ENCODE measurements at places on chromosomes 1 and 21. TPM values are rescaled to one million over a fixed set of nuclear protein-coding genes. Genes with fewer than 3 reads are reported as not detected.
A peak's percentile ranks its signal among the peaks of the same experiment; 100 is the strongest.

DNA sequence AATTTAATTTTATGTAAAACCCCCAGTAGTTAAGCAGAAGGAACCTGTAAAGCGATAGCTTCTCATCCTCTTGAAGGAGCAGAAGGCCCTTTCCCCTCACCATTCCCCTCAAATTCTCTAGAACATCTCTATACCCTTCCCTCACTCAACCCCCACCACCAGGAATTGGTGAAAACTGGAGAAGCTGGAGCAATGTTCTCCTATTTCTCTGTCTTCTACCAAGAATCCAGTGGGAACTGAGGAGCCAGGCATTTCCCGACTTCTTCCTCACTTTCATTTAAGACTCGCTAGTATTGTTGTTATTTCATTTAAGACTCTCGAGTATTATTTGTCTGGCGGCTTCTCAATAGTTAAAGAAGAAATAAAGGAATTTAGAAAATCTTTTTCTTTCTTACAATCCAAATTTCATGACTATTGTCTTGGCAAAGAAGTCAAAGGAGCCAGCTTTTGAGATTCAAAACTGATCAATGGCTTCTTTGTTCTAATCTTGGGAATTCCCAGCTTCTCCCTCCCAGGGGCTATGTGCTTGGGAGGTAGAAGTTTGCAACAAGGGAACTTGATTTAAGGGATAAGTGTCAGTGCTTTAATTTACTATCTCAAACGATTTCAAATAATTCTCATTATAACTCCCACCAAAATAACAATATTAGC is 253.3 kb upstream of the ADGRL2 start:
- no peak for DNase-seq

- no peak for DNase-seq
Measured at GRCh38 chr1:6445062-6445763, 20.6 kb downstream of the ESPN start.

- no peak for DNase-seq
Measured at GRCh38 chr1:79825551-79825950, 819.0 kb upstream of the ADGRL4 start.

DNA sequence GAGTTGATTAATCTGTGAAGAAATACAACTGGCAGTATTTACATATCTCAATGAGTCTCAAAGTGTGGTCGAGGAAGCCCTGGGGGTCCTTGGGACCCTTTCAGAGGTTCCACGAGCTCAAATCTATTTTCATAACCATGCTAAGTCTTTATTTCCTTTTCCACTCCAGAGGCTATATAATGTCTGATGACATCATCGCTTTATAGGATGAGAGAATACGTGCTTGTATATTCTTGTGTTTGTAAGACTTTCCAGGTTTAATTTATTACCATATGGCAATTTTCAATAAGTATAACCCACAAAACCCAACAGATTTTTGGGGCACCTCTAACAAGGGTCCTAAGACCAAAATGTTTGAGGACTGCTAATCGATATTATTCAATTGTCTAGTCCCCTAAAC is 1.4 kb upstream of the SLC19A2 start:
- DNase-seq, result no peak

GRCh38 chr1:168637350-168637991 is 61.1 kb downstream of the XCL1 start:
- no peak for DNase-seq

GRCh38 chr1:227066999-227067398 is 126.9 kb downstream of the COQ8A start:
- DNase-seq, result no peak

- no peak for DNase-seq
Measured at GRCh38 chr21:41758550-41758949, 8.3 kb downstream of the RIPK4 start.

- no peak for DNase-seq
Measured at GRCh38 chr1:98388441-98388840, 273.1 kb upstream of the SNX7 start.

DNA sequence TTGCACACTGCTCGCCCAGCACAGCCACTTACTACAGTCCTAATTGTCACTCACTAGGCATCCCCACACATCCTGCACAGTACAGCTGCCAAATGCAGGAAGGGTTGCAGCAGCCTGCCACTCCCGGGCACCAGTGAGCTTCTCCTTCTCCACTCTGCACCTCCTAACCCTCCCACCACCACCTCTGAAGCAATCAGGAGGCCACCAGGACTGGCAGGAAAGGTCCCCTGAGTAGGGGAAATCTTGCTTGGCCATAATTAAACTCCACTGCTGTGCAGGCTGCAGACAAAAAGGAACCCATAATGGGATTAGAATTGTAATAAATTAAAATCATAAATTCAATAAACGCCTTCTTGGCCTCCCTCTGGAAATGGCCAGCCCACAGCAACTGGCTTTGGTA is 31.8 kb downstream of the FBXO2 start:
- no peak for DNase-seq

DNA sequence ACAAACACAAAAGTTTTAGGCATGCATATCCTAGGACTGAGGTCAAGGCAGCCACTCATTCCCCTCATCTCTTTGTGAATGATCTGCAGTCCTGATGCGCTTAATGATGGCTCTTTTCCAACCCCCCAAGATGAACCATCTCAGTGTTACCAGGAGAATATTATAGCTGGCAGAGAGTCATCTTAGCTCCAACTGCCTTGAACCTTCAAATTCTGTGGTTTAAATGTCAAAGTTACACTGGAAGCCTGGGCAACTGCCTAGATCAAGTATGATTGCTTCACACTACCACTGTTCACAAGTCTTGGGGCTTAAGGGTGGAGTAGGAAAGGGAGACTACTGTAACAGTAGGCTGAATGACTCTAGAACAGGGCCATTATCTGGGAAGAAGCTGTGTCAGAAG is 8.0 kb upstream of the MYBPHL start:
- no peak for DNase-seq

DNA sequence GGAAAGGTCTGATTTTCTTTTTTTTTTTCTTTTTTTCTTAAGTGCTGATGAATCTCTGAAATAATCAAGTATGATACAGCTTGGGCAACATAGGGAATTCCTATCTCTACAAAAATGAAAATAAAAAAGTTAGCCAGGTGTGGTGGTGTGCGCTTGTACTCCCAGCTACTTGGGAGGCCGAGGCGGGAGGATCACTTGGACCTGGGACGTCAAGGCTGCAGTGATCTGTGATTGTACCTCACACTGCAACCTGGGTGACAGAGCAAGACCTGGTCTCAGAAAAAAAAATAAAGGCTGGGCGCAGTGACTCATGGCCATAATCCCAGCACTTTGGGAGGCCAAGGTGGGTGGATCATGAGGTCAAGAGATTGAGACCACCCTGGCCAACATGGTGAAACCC is 6.0 kb downstream of the TRAPPC10 start:
- DNase-seq, result no peak

DNA sequence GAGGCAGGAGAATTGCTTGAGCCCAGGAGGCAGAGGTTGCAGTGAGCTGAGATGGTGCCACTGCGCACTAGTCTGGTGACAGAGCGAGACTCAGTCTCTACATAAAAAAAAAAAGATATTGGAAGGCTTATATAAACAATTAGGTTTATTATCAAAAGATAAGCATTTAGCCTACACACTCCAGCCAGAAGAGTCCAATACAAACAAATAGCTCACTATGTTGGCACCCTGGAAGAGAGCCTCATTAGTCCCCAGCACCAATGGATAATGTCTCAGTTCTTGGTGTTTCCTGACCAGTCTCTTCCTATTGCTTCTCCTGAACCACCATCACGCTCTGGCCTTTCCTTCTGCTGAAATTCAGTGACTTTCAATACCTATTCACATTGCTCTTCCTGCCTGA is 48.6 kb upstream of the ATP1A1 start:
- no peak for DNase-seq

DNA sequence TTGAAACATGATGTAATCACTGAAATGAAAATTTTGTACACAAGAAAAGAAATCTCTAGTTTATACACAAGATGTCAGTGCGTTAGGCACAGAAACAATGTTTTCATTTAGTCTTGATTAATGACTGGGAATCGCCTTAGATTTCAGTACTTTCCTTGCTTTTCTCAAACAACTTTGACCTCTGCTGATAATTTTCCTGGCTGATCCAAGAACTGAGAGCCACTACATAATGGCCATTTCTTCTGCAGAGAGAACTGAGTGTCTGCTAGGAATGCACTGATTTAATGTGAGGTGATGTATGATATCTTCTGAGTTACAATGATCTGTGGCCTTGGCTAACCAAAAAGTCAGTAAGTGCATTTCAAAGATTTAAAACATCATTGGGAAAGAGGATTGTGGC is 308.1 kb downstream of the CTH start:
- no peak for DNase-seq

DNA sequence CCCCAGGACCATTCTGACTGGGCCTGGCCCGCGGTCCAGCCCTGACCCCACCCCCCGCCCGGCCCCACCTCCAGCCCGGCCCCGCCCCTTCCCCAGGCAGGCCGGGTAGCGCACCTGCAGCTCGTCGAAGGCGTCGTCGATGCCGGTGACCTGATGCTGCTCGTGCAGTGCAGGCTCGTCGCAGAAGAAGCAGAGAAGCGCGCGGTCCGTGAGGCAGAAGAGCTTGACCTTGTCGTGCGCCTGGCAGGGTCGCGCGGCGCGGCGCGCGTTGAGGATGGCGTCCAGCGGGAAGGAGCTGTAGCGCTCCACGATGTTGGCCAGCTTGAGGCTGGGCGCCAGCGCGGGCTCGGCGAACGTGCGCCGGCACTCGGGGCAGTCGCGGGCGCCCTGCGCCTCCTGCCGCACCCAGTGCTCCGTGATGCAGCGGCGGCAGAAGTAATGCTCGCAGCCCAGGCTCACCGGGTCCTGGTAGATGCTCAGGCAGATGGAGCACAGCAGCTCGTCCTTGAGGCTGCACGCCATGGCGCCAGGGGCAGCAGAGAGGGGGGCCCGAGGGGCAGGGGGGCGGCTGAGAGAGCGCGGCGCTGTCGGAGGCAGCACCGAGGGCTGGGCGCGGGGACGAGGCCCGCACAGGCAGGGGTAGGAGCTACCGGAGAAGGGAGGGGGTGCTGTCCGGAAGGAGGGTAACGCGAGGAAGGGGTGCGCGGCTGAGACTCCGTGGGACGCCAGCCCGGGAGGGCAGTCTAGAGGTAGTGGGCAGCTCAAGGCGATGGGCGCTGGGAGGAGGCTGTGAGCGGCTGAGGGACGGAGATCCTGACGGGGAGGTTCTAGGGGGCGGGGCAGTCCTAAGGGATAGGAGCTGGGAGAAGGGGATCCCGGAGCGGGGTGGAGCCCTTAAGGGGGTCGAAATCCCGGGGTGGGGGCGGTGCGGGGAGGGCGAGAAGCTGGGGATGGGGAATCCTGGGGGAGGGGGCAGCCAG is 642 bp downstream of the TRIM62 start:
- DNase-seq, result peak; percentile 32

- DNase-seq, result no peak
Measured at GRCh38 chr1:150798525-150798924, 9.5 kb downstream of the CTSK start.

- DNase-seq, result no peak
Measured at GRCh38 chr1:107100331-107100984, 40.4 kb upstream of the NTNG1 start.

DNA sequence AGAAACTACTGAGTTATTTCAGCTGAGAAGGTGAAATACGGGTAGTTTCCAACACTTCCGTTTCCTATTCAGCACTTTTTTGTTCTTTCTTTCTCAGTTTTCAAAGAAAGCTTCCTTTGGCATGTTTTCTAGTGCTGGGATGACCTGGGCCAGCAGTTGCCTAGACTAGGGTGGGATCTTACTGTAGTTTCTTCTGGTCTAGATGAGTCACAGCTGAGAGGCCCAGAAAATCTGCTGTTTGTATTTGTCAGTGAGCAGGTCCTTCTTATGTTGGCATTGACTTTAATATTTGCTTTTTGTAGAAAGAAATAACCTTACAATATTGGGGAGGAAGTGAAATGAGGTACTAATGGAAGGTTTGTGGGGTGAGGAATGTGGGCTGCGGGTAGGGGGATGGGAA is 22.2 kb downstream of the C1orf21 start:
- no peak for DNase-seq

DNA sequence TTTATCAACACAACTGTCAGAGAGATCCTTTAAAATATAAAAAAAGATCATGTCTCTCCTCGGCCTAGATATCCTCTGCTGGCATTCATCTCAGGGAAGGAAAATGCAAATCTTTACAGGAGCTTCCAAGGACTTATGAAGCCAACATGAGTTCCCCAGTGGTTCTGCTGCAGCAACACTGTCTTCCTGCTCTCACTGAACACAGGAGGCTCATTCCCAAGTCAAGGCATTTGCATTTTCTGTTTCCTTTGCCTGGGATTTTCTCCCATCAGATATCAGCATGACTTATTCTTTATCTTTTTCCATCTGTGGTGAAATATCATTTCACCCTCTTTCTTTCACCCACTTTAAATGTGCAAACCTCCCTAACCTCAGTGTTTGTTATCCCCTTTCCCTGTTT is 513.8 kb upstream of the ZP4 start:
- DNase-seq, result no peak

GRCh38 chr1:8584316-8584715 is 233.1 kb downstream of the RERE start:
- DNase-seq, result no peak

DNA sequence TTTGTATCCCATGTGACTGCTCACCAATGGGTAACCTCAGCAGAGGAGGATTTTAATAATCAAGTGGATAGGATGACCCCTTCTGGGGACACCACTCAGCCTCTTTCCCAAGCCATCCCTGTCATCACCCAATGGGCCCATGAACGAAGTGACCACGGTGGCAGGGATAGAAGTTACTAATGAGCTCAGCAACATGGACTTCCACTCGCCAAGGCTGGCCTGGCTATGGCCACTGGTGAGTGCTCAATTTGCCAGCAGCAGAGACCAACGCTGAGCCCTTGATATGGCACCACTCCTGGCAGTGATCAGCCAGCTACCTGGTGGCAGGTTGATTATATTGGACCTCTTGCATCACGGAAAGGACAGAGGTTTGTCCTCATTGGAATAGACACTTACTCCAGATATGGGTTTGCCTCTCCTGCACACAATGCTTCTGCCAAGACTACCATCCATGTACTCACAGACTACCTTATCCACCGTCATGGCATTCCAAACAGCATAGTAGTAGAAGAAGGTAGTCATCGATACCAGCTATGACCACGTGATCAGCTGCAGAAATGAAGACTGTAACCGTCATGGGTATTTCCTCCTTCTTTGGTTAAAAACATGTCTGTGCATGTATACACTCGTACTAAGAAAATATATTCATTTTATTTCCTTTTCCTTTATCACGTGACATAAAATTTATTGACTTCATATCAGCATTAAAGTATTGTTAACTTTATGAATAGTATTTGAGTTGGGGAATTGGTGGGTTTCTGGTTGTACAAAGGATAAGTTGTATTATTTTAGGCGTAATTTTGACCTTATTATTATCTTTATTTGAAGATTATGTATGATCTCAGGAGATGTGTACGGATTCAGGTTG is 562.6 kb downstream of the PTPRU start:
- DNase-seq, result no peak

GRCh38 chr1:172663732-172664131 is 4.8 kb downstream of the FASLG start:
- DNase-seq, result no peak

Gene NBPF8
- polyA plus RNA-seq, result 15.4 TPM

Gene HPCAL4
- polyA plus RNA-seq, result 1.5 TPM

Gene LCE1A
- polyA plus RNA-seq, result not detected

Gene ELF3
- polyA plus RNA-seq, result 1.2 TPM

Gene TEKT2
- 2.1 TPM for polyA plus RNA-seq

Gene C8B
- polyA plus RNA-seq, result not detected

Gene PDPN
- 19.4 TPM for polyA plus RNA-seq

Gene LINGO4
- polyA plus RNA-seq, result 0.04 TPM

Gene PHLDA3
- 36.1 TPM for polyA plus RNA-seq

Gene SELL
- polyA plus RNA-seq, result 2.6 TPM
